Activated naive CD8-positive, alpha-beta T cell treated with anti-CD3 and anti-CD28 coated beads for 36 hours (primary cell): ENCODE measurements at places on chromosomes 16 and 17. TPM values are rescaled to one million over a fixed set of nuclear protein-coding genes. Genes with fewer than 3 reads are reported as not detected.

The LPO gene
- total RNA-seq, result not detected

- no peaks in the 10 kb centered on the region for H3K36me3 ChIP-seq
- no peak overlapping the region for H3K27ac ChIP-seq
- no peaks in the 10 kb centered on the region for H3K27me3 ChIP-seq
- H3K4me1 ChIP-seq, result no peaks in the 10 kb centered on the region
- no peak overlapping the region for H3K4me3 ChIP-seq
Observed at GRCh38 chr17:69857412-69857835, 217.6 kb upstream of the KCNJ16 start.

DNA sequence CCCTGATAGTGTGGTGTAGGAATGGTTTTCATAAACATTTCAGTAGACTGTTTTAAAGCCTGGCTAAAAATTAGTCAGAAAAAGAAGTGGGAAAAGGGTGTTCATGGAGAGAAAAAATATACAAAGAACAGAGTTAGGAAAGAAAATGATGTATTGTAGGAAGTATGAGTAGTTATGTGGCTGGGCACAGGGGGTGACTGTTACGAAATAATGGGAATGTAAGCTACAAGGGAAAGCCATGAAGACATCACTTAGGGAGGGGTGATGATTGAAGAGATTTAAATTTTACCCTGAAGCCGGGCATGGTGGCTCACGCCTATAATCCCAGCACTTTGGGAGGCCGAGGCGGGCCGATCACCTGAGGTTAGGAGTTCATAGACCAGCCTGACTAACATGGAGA is 55.3 kb downstream of the NUP88 start:
- no peak overlapping the region for H3K27ac ChIP-seq
- no peaks in the 10 kb centered on the region for H3K27me3 ChIP-seq

- H3K36me3 ChIP-seq, result peaks cover 4% of the 10 kb centered on the region
- H3K27me3 ChIP-seq, result peaks cover 17% of the 10 kb centered on the region
- H3K4me1 ChIP-seq, result no peaks in the 10 kb centered on the region
- no peak overlapping the region for H3K4me3 ChIP-seq
- DNase-seq, result no peak
Observed at GRCh38 chr17:68612923-68613292, 11.7 kb upstream of the FAM20A start.

GRCh38 chr16:78915811-78916345 is 684.7 kb downstream of the MAF start:
- H3K27me3 ChIP-seq, result no peaks in the 10 kb centered on the region
- H3K36me3 ChIP-seq, result peaks cover 11% of the 10 kb centered on the region
- no peak for DNase-seq
- no peak overlapping the region for H3K27ac ChIP-seq
- no peak overlapping the region for H3K4me3 ChIP-seq

The KRT25 gene
- total RNA-seq, result not detected

DNA sequence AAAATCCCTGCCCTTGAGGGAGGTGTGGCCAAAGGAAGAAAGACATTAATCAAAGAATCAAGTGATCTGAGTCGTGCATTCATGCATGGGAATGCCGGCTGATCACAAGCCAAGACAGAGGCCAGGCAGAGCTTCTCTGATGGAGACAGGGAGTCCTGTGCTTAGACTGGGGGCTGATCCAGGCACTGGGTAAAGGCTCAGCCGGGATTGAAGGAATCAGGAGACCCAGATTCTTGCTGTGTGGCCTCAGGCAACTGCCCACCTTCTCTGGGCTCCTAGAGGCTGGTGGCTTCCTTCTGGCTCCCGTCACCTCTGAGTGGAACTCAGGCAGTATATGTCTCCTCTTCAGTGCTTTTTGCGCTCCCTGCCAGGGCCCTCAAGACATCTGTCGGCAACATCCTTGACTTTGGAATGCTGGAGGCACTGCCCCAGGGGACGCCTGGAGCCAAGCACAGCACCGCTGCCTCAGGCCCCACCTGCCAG is 17.7 kb downstream of the RAI1 start:
- H3K4me3 ChIP-seq, result no peak overlapping the region
- H3K36me3 ChIP-seq, result peaks cover 6% of the 10 kb centered on the region
- H3K27me3 ChIP-seq, result no peaks in the 10 kb centered on the region
- H3K27ac ChIP-seq, result no peak overlapping the region
- no peak for DNase-seq
